ENCODE measurements at places on chromosomes 16 and 17.

- DNase-seq, result no peak
Measured at GRCh38 chr17:3972931-3973330, 8.7 kb upstream of the ATP2A3 start.

- DNase-seq, result no peak
Measured at GRCh38 chr16:57096192-57096591, 3.8 kb downstream of the CPNE2 start.

DNA sequence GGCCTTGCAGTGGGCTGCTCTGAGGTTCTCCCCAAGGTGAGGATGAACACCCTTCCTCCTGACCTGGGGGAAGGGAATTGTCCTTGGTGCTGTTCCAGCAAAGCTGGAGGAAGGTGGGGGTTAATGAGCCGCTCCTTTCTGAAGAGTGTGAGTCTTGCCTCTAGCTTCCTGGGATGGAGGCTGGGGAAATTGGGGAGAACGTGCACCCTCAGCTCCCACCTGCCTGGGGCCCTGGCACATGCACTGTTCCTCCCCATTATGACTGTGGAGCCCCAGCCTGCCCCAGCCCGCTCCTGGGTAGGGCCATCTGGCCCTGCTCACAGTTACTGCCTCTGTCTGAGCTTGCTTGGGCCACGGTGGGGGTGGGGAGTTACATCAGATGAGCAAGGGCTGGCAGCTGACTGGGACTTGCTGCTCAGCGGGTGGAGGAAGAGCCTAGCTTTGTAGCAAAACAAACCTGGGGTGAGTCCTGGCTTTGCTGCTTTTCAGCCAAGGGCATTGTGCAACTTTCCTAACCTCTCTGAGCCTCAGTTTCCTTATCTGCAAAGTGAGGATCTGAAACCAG lies 11.1 kb downstream of the TNS4 start:
- DNase-seq, result no peak

- no peak for DNase-seq
Measured at GRCh38 chr17:52537421-52537820, 378.9 kb upstream of the CA10 start.

DNA sequence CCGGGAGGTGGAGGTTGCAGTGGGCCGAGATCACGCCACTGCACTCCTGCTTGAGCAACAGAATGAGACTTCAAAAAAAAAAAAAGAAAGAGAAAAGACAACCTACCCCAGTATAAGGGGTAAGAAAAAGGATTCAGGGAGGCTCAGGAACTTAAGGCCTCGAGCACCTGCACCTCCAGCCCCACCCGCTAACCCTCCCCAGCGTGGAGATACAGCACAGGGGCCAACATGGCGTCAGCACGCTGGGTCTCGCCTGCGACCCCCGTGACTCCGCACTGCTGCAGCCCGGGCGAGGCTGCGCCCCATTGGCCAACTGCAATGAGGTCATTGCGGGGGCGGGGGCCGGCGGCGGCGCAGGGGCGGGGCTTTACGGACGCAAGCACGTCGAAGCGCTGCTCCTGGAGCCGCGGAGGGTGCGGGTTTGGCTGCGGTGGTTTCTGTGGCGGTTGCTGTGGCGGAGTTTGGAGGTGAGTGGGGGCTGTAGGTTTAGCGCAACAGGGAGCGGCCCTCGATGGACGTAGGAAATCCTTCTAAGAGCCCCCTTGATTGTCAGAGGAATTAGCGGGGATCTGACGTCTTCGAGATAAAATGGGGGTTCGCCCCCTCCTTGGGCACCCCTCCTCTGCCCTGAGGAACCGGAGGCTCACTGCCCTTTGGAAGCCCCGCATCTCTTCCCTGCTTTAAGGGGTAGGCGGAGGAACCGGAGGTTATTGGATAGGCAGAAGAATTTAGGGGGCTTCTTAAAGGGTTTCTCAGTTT lies at the start of gene ATP6V0A1:
Gene ATP6V0A1, plus strand, starts transcription at position 382 of the 759 bp plus-strand sequence. CDS start 2,017 bp downstream, outside the sequence.
- peak; percentile 60 for DNase-seq

- no peak for DNase-seq
Measured at GRCh38 chr16:68367030-68367429, 56.2 kb downstream of the PRMT7 start.

- no peak for DNase-seq
Measured at GRCh38 chr16:87201052-87201451, 116.1 kb downstream of the C16orf95 start.

DNA sequence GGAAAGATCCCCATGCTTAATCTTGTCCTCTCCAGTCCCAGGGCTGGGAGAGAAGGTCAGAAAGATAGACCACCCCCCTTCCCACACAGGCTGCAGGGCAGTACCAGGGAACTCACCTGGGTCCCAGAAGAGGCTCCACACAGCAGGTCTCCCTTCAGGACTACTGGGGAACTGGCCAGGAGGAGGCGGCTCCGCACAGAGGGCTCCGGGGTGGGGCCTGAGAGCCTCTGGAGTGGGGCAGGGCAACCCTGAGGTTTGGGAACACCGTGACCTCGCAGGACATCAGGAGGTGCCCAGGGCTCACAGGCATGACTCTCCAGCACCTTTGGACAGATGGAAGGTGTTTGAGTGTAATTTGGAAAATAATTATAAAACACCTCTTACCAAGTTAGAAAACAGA lies 11.0 kb downstream of the ABCA3 start:
- no peak for DNase-seq

DNA sequence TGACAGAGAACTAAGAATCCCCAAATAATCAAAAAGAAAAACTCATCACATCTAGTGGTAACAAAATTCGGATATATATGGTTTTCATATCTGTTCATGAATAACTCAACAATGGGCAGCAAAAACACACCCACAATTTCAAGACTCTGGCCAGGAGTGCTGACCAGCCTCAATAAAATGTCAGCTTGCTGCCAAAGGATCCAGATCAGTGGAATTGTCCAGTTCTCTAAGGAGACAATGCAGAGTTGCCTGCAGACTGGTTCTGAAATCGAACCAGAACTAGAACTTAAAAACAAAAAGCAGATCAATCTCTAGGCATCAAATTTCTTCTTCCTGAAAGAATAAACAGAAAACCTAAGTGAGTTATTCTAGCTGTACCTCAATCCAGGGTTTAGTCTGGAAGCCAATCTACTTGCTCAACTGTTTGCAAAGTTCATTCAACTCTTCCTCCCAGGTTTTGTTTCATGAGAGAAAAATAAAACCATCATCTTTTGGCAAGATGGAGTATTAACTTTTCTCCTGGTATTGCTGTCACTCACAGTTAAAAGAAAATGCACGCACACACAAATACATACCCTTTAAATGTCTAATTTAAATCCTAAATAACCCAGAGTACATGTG lies 61.0 kb downstream of the CFDP1 start:
- no peak for DNase-seq

- DNase-seq, result no peak
Measured at GRCh38 chr17:42016411-42016831, 818 bp downstream of the DNAJC7 start.

DNA sequence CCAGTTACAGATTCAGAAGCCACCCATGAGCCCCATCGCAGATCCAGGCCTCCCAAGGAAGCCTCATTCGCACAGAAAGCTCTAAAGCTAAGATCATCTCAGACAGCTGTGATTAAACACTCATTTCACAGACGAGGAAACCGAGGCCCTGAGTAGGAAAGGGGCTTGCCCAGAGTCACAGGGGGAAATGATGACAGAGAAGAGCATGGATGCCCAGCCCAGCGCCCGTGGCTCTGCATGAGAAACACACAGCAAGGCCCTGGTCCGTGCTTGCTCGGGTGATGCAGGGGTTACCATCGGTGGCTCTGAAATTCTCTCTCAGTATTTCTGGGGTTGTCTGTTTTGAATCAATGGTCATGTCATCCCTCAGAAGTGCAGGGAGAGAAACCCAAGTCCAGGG lies 109.6 kb downstream of the C16orf78 start:
- DNase-seq, result no peak

DNA sequence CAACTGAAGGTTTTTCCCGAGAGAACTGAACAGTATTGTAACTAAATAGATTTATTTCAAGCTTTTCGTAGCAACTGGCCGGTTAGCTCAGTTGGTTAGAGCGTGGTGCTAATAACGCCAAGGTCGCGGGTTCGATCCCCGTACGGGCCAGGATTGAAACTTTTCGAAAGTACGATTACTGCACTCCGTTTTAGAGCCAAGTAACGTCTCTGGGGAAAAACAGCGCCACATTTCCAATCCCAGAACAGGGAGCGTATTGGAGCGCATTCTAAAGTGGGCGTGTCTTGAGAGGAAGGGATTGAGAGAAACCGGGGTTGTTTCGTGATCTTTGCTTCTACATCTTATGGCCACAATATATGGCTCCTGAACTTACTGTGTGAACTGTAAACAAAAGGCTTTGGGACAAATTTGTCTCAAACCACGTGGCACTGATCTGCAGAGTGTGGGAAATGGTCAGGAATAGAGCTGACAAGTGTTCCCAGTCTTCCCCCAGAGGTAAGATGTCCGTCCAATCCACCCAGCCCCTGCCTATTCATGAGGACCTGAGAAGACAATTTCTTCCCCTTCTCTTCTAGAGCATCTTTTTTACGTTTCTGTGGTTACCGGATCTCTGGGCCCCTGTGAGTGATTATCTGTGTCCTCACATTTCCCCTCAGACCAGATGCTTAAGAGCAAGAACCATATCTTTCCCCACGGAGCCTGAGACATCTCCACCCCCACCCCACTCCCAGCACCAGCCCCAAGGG lies 2.3 kb downstream of the BORCS6 start:
- DNase-seq, result peak; percentile 83

- no peak for DNase-seq
Measured at GRCh38 chr17:28493460-28493859, 12.7 kb upstream of the FOXN1 start.

- DNase-seq, result no peak
Measured at GRCh38 chr17:28578246-28579195, 1.8 kb upstream of the ALDOC start.

DNA sequence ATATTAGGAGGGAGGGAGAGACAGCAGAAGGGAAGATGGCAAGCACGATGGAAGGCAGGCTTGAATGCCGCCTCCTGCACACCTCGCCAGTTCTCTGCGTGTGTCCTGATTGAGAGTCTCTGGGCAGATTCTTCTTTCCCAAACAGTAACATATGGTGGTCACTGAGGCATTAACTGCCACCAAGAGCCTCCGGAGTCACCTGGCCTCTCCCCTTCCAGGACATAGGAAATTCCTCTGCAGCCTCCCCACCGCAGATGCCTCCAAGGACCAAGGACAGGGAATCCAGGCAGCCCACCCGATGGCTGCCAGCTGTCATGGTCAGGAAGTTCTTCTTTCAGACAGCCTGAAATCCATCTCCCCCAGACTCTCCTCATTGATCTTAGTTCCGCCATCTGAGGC lies 149.3 kb downstream of the ENGASE start:
- no peak for DNase-seq

GRCh38 chr16:22614271-22614947 lies 103.7 kb downstream of the NPIPB5 start:
- no peak for DNase-seq

DNA sequence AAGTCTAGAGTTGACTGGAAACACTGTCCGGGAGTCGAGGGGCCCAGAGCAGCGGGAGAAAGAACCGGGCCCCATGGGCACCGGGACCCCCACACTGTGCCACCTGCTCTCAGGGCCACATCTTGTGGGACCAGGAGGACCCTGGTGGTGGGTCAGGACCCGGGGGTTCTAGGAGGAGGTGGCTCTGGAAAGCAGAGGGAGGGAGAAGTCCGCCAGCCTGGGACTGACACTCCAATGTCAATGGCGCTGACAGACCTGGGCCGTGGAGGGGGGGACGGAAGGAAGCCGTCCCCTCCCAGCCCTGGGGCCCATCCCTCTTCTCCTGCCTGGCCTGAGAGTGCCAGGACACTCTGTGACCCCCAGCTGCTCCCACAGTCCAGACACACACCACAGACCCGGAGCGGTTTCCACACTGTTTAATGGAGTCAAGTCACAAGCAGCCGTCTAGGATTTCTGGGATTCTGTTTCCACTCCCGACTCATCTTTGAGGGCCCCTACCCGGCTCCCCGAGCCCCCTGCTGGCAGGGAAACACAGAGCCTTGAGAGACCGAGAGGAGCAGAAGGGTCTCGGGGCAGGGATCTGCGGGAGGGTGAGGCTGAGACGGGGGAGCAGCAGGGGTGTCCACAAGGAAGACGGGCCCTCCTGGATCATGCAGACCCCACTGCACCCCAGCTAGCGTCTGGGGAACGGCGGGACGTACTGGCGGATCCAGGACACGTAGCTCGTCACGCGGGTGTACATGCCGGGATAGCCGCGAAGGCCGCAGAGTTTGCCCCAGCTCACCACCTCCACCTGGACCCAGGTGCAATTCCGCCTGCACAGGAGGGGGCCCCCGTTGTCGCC lies 23.5 kb upstream of the UBE2I start:
- no peak for DNase-seq

DNA sequence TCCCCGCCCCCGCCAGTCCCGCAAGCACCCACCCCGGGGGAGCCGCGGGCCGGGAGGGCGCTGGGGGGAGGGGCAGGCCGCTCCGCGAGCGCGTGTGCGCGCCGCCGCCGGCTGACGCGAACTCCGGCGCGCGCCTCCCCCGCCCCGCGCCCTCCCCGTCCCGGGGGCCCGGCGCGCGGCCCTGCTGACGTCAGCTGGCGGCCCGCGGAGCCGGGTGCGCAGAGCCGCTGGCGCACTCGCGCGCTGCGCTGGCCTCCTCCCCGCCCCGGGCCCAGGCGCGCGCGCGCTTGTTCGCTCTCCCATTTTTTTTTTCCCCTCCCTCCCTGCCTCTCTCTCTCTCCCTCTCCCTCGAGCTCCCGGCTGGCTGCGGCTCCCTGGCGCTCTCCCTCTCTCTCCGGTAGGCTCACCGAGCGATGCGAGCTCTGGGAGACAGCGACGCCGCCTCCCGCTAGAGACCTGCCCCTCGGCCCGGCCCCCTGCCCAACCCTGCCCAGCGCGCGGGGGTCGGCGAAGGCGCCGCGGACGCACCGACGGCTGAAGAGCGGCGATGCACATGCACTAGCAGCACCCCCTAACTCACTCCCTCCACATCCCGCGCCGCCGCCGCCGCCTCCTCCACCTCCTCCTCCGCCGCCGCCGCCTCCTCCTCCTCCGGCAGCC lies at the start of gene GNAO1:
Gene GNAO1, plus strand, starts transcription at position 334 of the 660 bp plus-strand sequence. CDS start 747 bp downstream, outside the sequence.
- DNase-seq, result peak; percentile 27
